ENCODE measurements at places on chromosomes 4 and X.

DNA sequence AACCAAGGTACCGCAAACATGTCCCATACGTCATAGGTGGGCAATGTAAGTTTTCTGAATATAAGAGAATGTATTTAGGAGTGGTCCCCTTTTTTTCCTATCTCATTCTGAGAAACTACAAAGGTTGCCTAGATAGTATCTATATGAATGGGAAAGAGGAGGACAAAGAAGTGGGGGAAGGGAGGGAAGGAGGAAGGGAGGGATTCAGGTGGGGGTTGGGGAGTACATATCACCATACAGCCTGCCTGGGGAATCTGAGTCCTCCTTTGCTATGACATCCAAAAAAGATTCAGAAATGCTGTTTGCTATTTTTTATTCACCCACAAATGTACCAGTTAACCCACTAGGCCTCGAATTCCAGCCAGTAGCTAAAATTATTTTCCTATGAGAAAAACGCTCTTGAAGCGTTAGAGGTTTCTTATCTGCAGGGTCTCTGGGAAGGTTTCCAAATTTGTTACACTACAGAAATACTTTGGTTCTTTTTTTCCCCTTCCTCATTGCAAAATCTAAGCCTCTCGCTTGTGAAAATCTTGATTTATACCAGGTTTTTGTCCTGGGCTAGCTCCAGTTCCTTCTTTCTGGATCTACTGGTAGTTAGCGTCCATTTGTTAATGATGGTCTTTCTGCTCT, 212.9 kb downstream of the NSUN7 start:
- no peak for DNase-seq

DNA sequence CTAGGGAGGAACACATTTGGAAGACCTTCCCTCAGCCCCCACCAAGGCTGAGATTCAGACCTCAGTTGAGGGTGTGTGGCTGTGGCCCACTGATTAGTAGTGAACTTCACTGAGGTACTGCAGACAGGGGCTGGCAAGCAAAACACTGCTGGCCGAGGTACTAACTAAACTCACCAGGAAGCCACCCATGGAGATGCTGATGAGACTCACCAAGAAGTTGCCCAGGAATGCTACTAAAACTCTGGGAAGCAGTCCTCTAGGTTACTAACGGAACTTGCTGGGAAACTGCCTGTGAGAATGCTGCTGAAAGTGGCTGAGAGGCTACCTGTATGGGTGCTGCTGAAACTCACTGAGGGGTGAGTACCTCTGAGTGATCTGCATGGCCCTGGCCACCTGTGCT, 372.4 kb upstream of the RPS6KA3 start:
- no peak for DNase-seq

- DNase-seq = no peak
Measured at GRCh38 chrX:94524867-94525266, 850.9 kb downstream of the FAM133A start.

GRCh38 chr4:62170235-62170634, 970.1 kb downstream of the ADGRL3 start:
- DNase-seq = no peak

- DNase-seq = no peak
Measured at GRCh38 chr4:150080337-150080736, 2.1 kb downstream of the DCLK2 start.

GRCh38 chr4:155529716-155530115, 136.9 kb upstream of the GUCY1A1 start:
- no peak for DNase-seq

DNA sequence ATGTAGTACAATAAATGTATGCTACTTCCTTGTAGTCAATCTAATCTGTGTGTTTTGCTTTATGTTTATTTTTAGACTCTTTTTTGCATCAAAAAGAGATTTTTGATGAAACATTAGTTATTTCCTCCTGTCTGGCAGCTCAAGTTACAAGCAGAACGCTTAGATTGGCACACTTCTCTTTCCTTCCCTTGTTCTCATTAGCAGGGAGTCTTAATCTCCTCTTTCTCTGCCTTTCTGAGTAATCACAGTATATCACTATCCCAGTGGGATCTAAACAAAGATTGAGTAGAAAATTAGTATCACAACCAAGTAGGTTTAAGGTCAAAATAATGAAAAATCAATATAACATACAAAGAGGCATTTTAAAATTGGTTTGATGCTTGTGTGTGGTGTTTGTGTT, 1192.6 kb downstream of the C4orf33 start:
- DNase-seq = no peak

DNA sequence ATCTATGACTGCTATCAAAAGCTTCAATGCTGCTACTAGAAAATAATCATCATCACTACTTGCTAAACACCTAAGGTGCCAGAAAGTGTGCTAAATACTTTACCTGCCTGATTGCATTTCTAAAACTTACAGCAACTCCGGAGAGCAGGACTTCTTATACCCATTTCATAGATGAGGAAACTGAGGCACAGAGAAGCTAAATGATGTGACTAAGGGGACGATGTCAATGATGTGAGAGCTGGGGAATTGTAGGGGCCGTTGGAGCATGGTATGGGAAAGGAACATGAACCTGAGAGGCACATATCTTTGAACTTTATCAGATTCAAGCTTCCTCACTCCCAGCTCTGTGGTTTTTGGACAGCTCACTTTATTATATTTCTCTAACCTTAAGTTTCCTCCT, 38.7 kb downstream of the CCKAR start:
- no peak for DNase-seq

- DNase-seq = no peak
Measured at GRCh38 chr4:137432446-137433311, 99.6 kb downstream of the PCDH18 start.

DNA sequence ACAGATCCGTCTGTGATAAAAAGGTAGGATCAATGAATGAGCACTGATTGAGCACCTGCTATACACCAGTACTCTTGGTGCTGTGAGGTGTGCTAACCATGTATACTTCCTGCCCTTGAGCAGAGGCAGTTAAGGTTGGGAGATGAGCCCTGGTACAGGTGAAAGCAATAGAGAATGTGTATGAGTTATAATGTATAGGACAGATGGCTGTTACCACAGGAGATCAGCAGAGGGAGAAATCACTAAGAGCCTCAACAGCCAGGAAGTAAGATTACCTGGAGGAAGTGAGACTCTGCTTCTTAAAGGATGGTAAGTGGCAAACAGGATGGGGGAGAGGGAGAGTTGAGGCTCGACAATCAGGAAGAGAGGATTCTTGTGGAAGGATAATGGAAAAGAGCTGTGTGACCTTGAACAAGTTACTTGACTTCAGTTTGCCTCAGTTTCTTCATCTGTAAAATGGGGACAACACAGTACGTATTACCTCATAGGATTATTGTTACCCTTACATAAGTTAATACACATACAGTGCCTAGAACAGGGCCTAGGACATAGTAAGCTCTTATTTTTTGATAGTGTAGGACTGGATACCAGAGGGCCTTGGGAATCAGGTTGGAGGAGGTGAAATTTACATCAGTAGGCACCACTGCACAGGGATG, 9.1 kb downstream of the CXCR3 start:
- DNase-seq = no peak

DNA sequence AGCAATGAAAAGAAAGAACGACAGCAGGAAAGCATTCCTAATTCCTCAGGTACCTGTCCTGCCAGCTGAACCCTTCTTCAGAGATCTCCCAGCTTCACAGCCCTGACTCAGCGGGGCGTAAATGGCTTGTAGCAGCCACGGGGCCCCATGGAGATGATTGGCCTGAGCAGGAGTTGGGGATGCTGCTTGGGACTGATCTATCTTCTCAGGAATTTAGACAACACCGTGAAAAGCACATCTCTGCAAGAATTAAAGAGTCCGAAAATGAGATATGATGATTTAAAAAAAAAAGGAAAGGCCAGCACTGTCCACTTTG, 22.5 kb upstream of the SLC25A4 start:
- DNase-seq = no peak

Data from amygdala (tissue), 56 donors.